ENCODE measurements at places on chromosomes 4 and X.

DNA sequence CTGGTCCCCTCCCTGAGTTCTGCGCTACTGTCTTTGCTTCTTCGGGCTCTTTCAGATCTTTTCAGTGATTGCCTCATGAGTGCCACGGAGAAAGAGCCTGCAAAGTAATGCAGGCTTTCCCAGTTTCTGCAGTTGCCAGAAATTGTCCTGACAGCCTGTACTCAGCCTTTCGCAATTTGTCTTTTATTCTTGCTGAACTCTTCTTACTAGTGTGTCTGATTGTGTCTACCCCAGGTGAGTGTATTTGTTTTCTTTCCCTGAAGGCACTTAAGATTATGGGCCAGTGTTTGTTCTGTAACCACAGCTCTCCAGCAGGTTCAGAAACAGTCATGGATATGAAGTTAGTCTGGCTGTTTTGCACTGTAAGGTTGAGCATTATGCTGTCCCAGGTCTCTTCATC lies 47.1 kb downstream of the FAM193A start:
- no peak for DNase-seq

GRCh38 chrX:143094417-143095023 lies 68.8 kb downstream of the SPANXN4 start:
- DNase-seq = no peak

- no peak for DNase-seq
Observed at GRCh38 chrX:102345916-102346315, 93.9 kb downstream of the NXF2B start.

DNA sequence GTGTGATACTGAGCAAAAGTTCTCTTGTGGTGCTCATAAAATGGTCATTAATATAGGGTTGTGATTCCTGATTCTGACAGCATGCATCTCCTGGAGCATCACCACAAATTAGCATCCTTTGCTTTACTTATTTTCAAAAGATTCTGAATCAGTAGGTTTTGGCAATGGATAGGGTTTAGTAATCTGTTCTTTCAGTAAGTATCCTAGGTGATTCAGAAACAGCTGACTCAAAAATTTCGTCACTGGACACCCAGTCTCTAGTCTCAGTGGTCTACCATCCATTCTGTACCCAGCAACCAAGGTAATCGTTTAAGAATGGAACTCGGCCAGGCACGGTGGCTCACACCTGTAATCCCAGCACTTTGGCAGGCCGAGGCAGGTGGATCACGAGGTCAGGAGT lies 4.1 kb downstream of the CBLL2 start:
- no peak for DNase-seq

GRCh38 chrX:105975382-105975781 lies 63.1 kb downstream of the SERPINA7 start:
- no peak for DNase-seq

DNA sequence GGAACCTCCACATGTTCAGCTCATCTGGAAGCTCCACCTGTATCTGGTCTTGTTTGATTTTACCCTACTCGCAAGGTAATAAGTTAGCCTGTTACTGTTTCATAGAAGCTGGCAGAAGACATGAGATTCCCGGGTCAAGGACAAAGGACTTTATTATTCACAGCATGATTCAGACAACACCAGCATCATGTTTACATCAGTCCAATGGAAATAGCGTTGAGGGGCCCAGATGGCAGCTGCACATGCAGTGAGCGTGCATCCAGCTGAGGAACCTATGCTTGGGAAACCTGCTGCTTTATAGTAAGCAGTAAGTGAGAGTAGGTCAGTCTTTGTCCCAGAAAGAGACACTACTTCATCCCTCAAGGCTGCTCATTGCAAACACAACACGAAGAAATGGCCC lies 19.8 kb downstream of the TSPAN5 start:
- DNase-seq = no peak

DNA sequence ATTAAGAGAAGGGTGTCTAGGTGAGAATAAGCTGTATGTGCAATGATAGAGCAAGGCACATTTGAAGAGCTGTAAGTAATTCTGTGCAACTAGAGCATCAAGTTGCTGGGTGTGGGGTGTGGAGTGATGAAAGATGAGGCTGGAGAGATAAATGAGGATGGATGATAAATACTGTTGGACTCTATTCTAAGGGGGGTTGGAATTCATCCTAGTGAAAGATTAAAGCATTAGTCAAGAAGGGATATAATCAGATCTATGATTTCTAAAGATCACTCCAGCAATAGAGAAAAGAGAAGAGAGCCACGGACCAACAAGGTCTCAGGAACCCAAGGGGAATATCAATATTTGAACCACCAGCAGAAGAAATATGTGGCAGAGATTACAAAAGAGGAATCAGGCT lies 415.0 kb upstream of the RPS6KA3 start:
- no peak for DNase-seq

DNA sequence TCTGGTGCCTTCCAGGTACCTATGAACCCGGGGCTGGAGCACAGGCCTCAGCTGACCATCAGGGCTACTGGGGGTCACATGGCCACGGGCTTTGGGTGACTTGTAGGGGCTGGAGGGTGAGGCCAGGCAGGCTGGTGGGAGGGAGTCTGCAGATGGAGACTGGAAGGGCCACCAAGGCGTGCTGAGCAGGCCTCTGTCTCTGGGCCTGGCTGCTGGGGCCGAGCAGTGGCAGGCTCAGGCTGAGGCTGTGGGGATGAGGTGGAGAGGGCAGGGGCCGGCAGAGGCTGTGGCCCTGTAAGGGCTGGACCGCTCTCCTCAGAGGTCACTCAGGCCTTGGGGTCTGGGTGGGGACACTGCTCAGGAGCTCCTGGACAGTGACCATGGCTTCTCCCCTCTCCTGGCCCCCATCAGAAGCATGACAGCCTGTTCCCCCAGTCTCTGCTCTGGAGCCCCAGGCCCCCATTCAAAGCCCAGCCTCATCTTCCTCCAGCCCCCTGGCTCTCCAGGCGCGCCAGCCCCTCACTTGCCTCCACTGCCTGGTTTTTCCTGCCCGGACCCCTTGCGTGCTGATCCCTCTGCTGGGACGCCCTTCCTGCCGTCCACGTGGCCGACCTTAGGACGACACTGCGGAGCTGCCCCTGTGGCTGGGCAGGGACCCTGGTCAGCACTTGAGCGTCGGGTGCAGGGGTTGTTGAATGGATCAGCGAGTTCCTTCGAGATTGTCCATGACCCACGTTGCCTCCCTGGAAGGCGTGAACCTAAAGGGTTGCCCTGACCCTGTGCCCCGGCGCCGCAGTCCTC lies 11.1 kb upstream of the NAT8L start:
- DNase-seq = no peak

GRCh38 chr4:98976716-98977115 lies 18.8 kb upstream of the METAP1 start:
- DNase-seq = no peak

GRCh38 chrX:148867596-148867995 lies 367.2 kb downstream of the AFF2 start:
- no peak for DNase-seq

- no peak for DNase-seq
Observed at GRCh38 chrX:154805696-154806091, 409 bp upstream of the MPP1 start.

DNA sequence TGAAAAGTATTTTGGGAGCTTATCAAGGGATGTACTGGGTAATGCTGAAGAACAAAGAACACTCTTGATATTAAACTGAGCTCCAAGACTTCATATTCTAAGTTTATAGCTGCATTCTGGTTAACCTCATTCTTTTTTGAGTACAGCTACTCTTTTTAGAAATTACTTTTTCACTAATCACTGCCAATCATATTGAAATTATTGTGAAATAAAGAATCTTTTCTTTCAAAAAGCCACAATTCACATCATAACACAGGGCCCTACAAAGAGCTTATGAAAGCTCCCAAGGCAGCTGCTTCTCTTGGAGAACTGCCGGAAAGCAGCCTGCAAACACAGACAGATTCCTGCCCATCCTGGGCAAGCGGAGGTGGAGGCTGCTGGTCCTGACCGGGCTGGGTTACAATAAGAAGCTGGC lies 121.4 kb downstream of the RNF150 start:
- no peak for DNase-seq

DNA sequence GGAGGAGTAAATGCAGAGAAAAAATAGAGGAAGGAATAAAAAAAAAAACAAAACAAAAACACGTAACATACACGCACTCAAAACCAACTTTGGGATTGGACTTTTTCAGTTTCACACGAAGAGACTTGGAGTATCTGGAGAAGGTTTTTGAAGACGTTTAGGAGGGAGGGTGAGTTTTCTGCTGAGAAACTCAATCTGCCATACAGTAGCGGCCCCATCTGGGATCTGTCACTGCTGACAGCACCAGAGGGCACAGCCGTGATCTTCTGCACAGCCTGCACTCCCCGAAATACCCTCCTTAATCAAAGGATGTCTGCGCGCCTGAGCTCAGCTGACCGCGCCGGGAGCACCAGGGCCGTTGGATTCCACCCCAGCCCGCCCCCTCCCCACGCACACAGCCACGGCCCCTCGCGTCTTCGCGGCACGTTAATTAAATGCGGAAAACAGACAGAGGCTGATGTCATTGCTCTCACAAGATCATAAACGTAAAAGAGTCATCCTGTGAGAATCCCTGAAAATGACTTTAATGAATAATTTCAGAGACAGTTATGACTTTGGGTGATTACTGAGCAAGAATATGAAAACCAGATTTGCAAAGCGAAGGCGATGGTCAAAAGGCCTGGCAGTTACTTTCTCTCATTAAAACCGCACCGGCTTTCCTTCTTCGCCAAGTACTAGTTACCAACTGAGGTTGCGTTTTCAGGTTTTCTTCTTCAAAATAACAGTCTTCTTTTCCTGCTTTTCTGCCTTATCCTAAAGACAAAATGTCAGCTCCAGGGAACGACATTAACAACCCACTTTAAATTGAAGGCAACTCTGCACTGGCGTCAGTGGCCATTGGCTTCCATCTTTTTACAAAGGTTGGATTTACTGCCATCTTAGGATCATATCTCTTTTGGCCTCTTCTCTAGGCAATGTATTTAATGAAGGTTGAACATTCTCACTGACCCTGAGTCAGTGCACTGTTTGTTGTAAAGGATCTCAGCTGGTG lies 10.6 kb downstream of the HAND2 start:
- no peak for DNase-seq

DNA sequence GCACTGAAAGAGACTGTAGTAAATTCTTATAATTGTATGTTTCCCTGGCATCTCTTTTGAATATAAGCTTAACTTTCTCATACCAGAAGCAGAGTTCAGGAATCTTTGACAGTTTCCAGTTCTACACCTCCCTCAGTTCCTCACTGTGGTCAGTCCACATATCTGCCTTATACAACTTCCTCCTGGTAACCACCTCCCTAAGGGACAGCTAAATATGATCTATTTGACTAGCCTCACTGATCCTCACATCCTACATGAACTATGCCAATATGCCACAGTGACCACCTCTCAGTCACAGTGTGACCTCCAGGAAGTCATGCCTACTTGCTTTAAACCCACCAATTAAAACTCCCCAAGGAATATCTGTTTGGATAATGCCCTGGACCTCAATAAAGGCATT lies 51.6 kb upstream of the HDAC8 start:
- no peak for DNase-seq

DNA sequence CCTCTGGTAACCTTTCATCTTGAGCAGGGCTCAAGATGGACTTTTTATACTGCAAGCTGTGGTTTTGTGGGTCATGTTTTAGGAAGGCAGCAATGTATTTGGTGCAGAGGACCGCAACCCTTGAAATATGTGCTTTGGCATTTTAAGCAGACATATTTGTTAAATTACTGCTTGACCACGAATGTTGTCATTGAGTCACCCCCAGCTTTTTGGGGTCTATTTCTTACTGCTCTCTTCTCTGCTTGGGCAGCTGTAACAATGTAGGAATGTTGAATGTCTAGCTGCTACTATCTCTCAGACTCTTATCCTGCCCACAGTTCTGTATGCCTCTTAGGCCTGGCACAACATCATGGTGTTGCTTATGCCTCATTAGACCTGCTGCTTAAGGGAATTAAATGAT lies 6.0 kb downstream of the RBPJ start:
- DNase-seq = no peak

DNA sequence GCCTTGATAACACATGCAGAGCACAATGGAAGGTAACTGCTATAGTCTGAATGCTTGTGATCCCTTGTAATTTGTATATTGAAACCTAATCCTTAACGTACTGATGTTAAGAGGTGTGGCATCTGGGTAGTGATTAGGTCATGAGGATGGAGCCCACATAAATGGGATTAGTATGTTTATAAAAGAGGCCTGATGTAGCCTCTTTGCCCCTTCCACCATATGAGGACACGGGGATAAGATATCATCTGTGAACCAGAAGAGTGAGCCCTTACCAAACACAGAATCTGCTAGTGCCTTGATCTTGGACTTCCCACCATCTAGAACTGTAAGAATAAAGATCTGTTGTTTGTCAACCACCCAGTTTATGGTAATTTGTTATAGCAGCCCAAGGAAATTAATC lies 1074.2 kb upstream of the INTU start:
- no peak for DNase-seq

DNA sequence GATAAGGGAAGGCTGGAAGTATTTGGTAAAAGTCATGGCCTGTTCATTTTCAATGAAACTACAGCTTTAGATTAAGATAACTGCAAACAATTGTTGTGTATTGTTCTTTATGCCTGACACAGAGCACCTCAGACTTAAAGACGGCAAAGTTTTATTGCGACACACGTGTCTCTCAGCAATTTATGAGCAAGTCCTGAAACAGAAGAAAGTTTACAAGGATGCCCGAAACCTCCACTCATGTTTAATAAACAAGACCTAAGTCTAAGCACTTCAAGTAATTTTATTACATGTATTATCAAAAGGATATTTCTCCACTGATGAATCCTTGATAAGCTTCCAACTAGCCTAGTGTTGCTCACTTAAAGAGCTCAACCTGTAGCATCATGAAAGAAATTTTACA lies 51.0 kb downstream of the DHX15 start:
- DNase-seq = no peak

DNA sequence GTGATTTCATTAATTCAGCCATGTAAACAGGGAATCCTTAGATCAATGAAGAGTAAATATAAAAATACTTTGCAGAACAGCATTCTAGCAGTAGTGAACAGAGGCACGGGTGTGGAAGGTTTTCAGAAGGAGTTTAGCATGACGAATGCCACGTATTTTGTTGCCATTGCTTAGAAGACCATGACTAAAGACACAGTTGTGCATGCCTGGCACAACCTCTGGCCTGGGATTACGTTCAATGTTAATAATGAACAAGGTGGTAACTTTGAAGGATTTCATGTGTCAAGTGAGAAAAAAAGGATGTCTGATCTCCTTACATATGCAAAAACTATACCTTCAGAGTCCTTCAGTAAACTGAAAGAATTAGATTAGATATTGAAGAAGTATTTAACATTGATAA lies 171.9 kb downstream of the MAGEB5 start:
- DNase-seq = no peak

GRCh38 chrX:105837232-105837631 lies 14.9 kb downstream of the NRK start:
- DNase-seq = no peak

DNA sequence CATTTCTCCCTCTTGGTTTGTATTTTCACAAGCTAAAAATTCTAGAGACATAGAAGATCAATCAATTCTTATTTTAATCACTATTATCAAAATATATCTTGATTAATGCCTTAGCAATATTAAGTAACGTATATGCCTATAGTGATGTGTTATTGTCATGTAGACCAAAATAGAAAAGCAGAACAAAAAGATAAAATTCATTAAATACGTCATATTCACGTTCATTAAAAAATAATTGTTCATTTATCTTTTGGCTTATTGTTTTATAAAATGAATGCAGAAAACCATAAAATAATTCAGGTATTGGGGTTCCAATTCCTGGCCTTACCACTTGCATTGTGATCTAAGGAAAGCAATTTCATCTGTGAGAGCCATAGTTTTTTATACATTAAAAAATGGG lies 72.2 kb downstream of the AMELX start:
- DNase-seq = no peak

All from mesothelial cell of epicardium (in vitro differentiated cells).